ENCODE measurements at places on chromosomes 2 and 18.

DNA sequence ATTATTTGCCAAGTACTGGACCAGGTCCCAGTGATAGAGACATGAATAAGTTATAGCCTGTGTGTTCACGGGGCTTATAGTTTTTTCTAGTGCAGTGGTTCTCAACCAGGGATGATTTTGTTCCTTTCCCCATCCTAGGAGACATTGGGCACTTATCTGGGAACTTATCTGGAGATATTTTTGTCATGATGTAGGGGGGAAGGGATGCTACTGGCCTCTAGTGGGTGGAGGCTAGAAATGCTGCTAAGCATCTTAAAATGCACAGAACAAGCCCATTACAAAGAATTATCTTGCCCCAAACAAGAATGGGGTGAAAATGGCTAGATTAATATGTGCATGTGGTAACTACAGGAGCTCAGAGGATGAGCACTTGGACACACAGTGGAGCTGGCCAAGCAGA is 75.2 kb downstream of the KLHL29 start:
- no peak for DNase-seq

- DNase-seq, result peak; percentile 59
Measured at GRCh38 chr2:130376433-130377293, 20.8 kb downstream of the PTPN18 start.

DNA sequence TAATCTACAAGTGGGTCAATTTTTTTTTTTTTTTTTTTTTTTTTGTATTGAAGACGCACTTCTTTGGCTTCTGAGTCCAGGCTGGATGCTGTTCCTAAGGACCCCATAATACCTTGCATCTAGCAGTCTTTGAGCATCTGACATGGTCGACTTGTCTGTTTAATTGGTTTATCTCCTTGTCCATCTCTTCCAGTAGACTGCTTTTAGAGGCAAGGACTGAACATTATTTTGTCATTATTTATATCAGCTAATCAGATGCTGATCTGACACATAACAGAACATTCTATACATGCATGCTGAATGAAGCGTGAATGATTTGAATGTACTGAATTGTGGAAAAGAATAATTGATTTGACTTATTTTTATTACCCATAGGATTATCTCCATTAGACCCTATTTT is 118.7 kb downstream of the CDH7 start:
- DNase-seq, result no peak

DNA sequence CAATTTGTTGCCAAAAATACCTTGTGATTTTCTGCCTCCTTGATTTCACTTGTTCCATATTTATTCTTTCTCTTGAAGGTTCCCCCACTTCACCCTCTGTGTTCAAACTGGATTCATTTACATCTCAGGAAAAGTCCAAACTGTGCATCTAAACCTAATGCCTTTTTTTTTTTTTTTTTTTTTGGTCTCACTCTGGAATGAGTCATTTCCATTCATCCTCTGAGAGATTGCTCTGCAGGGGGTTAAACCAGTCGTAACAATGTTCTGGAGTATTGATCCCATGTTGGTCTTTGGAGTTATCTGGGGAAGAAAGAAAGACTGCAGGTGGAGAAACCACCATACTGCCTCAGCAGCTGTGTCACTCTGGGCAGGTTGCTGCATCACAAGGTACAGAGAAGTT is 119.7 kb downstream of the TACR1 start:
- no peak for DNase-seq

DNA sequence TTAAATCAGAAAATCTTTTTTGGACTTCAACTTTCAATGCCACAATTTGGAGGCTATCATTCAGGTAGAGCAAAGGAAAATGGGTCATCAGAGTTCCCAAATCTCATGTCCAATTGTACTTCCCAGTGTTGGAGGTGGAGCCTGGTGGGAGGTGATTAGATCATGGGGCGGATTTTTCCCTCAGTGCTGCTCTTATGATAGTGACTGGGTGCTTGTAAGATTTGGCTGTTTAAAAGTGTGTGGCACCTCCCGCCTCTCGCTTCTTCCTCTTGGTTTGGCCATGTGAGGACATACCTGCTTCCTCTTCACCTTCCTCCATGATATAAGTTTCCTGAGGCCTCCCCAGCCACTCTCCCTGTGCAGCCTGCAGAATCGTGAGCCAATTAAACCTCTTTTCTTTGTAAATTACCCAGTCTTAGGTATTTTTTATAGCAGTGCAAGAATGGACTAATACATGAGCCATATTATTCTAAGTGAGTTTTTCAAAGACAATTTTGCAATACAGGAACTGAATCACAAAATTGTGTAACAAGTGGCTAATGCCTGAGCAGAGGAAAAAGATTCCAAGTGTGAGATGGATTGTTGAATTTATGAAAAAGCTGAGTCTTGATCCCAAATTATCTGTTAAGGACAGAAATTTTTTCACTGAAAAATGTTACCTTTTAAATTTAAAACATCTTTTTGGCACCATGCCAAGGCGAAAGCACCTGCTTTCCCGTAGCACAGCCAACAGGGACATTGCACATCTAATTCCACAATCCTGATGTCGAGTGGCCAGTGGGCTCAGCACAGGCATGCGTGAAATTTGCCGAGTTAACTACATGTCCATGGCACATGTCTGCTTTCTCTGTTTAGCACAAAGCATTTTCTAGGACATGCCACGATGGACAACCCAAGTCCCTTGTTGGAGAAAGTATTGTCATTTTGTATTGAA is 150.9 kb downstream of the COL6A3 start:
- no peak for DNase-seq

DNA sequence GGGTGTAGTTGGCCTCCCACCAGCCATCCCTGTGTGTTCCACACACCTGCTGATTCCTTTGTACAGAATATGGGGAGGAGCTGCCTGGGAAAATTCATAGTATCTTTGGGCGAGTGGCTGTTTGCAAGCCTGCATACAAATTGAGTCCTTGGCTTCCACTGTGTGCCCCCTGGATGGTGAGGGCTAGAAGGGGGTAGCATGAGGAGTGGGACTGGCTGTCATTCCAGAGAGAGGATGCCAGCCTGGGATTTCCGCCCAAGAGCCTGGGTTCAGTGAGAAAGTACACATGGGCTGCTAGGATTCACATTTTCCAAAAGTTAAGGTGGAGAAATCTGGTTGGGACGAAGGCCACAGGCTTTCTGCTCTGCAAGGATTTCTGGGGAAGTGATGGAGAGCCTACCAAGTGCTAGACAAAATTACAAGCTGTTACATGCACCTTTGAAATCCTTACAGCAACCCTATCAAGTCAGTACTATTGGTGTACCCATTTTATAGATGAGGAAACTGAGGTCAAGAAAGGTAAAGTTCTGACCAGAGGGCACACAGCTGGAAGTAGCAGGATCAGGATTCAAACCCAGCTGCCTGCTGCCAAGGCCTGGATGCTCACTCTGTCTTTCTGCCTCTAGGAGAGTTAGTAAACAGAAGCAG is 606 bp upstream of the TOGARAM2 start:
- DNase-seq, result no peak

DNA sequence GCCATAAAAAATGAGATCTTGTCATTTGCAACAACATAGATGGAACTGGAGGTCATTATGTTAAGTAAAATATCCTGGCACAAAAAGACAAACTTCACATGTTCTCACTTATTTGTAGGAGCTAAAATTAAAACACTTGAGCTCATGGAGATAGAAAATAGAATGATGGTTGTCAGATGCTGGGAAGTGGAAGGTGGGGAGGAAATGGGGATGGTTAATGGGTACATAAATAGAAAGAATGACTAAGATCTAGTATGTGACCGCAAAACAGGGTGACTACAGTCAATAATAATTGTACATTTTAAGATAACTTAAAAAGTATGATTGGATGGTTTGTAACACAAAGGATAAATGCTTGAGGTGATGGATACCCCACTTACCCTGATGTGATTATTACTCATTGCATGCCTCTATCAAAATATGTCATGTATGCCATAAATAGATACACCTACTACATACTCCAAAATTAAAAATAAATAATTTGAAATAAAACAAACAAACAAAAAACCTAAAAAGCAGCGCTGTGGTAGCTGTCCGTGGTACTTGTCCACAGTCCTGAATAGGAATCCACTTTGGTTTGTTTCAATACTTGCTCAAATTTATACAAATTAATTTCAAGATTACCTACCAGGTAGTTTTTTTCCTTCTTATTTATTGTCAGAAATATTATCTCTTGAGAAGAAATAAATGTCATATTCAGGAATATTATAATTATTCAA is 224.5 kb downstream of the DLGAP1 start:
- DNase-seq, result no peak

DNA sequence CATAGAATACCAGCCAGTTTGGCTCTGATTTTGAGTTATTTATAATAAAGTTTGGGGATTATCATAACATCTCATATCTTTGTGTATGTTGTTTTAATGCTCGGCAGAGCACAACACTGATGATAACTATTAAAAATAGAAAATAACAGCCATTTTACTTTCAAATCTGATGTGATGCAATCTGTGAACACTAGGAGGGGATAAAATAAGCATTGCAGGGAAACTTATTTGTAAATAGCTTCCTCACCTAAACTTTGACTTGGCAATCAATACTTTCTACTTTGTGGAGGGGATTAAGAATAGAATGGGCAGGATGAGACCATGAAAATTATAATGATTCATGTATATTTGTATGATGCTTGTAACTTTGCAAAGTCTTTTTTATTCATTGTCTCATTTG is 54.4 kb downstream of the USP14 start:
- no peak for DNase-seq

- no peak for DNase-seq
Measured at GRCh38 chr2:43273529-43273928, 47.1 kb upstream of the ZFP36L2 start.

DNA sequence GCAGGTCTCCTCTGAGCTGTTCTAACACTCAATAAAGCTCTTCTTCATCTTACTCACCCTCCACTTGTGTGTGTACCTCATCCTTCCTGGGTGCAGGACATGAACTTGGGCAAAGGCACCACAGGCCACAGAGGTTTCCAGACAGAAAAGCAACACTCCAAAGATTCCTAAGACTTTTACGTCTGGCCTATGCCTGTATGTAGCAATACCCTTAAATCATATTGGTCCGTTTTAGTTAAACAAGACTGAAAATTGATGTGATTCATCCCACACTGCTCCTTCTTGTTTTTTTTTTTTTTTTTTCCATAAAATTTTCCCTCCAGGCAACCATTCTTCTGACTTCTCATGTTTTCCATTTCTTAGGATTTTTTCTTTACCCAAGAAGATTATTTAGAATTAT is 404.3 kb downstream of the PID1 start:
- no peak for DNase-seq

DNA sequence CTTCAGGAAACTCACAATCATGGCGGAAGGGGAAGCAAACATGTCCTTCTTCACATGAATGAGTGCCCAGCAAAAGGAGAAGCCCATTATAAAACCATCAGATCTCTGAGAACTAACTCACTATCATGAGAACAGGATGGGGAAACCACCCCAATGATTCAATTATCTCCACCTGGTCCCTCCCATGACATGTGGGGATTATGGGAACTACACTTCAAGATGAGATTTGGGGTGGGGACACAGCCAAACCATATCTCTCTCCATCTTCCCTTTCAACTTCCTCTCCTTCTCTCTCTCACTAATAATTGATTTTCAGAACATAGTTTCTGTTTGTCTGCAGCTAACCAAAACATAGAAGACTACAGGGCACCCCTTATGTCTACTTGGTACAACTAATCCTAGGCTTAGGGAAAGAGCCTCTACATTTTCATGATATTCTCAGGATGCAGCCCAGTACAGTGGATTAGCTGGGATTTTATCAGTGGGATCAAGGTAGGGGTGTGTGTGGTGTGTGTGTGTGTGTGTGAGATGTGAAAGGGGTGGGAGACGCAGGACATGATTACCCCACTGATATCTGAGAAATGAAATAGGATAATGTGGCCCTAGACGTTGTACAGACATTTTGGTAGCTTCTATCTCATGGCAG is 2.8 kb upstream of the ATF2 start:
- DNase-seq, result no peak

GRCh38 chr2:10623776-10624175 is 66.0 kb downstream of the NOL10 start:
- no peak for DNase-seq

- DNase-seq, result no peak
Measured at GRCh38 chr2:202017940-202018339, 15.7 kb upstream of the FZD7 start.

DNA sequence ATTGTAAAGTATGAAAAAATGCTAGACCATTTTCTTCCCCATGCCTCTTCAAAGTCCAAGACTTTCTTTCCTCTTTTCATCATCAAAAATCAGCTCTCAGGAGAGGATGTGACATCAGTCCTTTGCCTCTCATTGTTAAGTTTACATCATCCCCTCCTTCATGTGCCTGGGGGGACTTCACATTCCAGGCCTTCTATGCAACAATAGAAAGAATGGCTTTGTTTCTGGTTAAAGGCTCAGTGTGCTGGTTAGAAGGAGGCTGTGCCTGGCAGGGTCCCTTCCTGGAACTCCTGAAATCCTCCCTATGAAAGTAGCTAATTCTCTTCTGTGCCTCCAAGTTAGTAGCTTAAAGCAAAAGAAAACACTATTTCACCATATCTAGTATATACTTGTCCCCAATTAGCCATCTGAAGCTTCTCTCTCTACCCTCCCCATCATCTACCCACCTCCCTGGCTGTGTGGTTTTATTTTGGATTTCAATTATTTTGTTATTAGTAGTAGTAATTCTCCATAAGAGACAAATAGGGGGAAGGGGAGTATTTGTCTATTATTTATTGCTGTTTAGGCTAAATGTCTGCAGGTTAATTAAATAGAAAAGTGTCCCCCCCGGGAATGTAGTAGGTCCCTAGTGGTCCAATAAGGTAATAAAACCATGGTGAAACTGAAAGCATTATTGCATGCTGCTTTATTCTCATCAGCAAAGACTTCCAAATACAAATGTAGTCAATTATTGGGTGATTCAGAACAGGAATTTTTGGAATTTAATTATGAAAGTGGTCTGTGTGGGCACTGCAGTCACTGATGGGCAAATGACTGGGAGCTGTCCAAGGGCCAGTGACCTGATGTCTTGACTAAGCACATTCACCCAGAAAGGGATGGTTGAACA is 69.0 kb downstream of the CPO start:
- no peak for DNase-seq

GRCh38 chr2:207428573-207428972 is 101.2 kb upstream of the CREB1 start:
- DNase-seq, result no peak

DNA sequence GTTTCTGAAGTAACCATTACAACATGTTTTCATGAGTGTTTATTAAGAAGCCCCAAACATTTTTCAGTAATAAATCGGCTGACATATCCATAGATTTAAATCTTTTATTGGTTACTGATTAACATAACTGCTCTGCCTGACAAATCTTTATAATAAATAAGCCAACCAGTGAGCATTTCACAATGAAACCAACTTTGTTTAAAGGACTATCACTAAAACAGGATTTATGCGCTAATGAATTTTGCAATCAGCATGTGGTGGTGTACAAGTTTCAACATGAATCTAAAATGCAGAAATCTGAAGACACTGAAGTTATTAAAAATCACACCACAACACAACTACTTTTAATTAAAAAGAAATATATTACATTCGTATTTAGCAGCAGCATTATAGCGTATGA is 166.7 kb downstream of the MEIS1 start:
- no peak for DNase-seq
